ENCODE measurements at places on chromosomes 6 and 20. TPM values are rescaled to one million over a fixed set of nuclear protein-coding genes. Genes with fewer than 3 reads are reported as not detected.

The DEFB127 gene
- not detected for total RNA-seq

The AGPAT4 gene
- total RNA-seq, result 27.9 TPM

The CNBD2 gene
- total RNA-seq, result 2.1 TPM

The WFDC5 gene
- total RNA-seq, result not detected

The TINAG gene
- total RNA-seq, result not detected

All from astrocyte (in vitro differentiated cells and primary cell).